NCI-H82 (cell line): ENCODE measurements at places on chromosomes 11 and 22.

- peak; percentile 87 for DNase-seq
These were observed 44.5 kb downstream of the ZNF280B start for GRCh38 chr22:22463855-22464540.

DNA sequence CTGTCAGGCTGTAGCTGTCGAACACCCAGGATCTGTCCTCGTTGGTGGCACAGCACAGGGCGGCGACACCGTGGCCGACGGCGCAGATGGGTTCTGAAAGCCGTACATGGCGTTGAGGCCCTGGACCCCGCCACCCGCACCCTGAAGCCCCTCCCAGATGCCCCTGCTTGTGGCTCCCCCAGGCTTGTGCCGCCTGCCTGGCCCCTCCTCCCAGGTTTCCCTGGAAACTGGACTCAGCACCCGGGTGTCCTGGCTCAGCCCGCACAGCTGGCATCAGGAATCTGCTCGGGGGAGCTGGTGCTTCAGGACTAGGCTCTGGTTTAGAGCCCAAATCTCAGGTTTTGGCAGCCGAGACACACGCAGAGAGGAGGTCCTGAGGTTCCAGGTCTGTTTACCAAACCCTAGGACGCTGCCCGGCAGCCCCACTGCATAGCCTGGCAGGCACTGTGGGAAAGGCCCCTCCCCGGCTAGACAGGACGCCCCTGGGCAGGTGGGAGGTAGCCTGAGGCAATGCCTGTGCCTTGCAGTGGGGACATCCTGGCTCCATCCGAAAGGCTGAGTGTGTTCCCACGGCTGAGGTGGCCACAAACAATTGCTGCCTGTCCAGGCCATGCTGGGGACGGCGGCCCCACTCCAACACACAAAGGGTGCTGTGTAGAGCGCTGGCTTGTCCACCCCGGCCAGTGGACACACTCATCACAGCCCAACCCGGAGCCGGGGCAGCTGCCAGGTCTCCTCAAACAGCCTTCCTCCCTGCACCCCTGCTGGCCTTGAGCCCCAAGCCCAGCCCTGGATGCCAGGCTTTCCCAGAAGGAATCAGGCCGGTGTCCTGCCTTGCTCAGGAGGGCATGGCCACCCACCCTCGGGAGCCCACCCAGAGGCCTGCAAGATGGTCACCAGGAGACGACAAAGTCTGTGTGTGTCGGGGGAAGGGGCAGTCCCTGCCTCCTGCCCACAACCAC, 4.6 kb downstream of the GATD1 start:
- DNase-seq = no peak

GRCh38 chr11:1761857-1762536, 1.7 kb downstream of the CTSD start:
- no peak for DNase-seq

DNA sequence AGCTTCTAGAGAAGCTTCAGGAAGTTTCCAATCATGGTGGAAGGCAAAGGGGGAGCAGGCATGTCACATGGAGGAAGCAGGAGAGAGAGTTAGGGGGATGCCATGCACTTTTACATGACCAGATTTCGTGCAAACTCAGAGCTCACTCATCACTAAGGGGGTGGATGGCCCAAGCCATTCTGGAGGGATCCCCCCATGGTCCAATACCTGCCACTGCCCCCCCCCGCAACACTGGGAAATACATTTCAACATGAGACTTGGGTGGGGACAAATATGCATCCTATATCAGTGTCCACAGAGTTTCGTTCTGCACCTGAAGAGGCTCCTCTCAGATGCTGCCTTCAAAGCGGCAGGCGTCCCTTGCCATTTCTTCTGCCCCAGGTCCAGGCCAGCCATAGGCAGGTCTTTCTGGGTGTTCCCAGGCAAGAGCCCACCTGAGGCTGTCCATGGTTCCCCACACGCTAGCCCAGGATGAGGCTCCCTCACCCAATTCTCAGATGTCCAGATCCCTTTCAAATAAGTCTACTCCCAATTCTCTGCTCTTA, 1344.3 kb downstream of the TBC1D22A start:
- no peak for DNase-seq

GRCh38 chr11:68425866-68426380, 34.6 kb upstream of the PPP6R3 start:
- no peak for DNase-seq

DNA sequence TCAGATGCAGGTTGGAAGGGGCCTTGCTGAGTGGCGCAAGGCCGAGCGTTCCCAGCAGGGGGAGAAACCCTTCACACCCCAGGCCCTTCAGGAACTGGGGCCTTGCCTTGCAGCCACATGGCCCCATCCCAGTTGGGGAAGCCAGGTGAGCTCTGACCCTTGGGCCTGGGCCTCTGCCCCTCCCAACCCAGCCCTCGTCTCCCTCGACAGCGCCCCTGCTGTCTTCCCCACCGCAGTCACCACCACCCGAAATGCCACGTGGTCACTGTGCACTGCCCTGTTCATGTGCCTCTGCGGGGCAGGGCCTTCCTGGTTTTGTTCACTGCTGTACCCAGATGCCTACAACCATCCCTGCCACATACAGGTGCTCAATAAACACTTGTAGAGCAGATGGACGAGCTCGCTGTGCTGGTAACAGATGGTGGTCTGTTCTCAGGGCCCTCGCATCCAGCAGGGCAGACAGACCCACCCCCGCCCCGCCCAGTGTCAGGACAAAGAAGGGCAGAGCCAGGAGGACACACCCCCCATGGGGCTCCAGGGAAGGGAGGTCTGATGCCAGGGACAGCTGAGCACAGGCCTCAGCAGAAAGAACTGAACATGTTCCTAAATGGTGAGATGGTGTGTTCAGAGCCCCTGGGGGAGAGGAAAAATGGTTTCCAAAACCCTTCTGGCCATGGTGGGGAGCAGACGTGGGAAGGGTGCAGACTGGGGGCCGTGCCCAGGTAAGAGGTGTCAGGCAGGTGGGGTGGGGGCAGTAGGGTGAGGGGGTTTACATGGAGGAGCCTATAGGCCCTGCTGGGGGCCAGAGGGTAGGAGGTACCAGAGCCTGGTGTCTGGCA, 3.7 kb downstream of the POLR2L start:
- peak; percentile 81 for DNase-seq

- DNase-seq = no peak
These were observed 59.3 kb upstream of the IZUMO1R start for GRCh38 chr11:94245121-94245520.

GRCh38 chr11:100964435-100964834, 165.2 kb downstream of the PGR start:
- no peak for DNase-seq

DNA sequence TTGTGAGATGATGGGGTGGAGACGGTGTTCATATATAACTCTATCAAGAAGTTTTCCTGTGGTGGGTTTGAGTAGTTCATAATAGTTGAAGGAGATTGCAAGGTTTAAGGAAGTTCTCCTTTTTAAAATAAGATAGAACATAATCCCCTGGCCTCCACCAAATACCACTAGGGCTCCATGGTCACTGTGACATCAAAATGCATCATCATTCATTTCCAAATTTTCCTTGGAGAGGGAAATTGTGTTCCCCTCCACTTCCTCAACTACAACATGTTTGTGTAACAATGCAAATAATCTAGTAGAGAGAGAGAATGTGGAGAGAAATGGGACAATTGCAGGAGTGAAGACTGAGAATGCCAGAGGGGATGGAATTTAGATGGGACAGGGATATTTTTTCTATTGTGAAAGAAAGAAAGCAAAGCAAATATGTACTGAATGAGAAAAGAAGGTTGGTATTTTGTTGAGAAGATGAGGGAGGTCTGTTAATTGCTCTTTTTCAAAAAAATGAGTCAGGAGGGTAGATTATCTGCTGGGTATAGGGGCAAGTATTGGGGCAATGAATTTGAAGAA, 33.4 kb upstream of the ZBED5 start:
- no peak for DNase-seq

DNA sequence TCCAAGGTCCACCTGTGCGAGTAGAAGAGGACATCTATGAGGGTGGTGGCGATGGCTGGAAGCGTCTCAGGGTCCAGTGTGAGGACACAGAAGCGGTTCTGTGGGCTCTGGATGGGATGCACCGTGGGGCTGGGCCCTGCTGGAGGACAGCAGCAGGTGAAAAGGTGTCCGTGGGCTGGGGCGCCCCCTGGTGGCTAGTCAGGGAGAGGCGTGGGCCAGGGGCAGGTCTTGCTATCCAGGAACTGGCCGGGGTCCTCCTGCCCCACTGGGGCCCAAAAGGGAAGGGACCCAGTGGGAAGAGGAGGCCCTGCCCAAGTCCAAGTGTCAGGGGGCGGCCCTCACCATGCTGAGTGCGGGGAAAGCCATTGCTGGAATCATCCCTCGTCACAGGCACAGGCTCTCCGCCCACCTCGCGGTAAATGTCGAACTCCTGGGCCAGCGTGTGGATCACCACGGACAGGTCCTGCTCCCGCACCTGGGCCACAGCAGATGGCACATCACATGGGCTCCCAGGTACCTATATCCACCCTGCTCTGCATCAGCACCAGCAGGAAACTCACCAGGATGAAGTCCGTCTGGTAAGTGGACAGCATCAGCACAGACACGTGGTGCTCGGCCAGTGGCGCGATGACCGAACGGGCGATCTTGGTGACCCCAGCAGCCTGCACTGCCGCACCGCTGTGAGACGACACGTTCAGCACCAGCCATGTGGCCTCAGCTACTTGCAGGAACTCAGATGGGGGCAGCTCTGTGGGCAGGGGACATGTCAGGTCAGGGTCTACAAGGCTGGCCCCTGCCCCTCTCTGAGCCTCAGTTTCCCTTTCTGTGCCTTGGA, 2.3 kb downstream of the CASTOR1 start:
- peak; percentile 70 for DNase-seq

GRCh38 chr11:111922803-111923202, 4.1 kb downstream of the C11orf52 start:
- no peak for DNase-seq

DNA sequence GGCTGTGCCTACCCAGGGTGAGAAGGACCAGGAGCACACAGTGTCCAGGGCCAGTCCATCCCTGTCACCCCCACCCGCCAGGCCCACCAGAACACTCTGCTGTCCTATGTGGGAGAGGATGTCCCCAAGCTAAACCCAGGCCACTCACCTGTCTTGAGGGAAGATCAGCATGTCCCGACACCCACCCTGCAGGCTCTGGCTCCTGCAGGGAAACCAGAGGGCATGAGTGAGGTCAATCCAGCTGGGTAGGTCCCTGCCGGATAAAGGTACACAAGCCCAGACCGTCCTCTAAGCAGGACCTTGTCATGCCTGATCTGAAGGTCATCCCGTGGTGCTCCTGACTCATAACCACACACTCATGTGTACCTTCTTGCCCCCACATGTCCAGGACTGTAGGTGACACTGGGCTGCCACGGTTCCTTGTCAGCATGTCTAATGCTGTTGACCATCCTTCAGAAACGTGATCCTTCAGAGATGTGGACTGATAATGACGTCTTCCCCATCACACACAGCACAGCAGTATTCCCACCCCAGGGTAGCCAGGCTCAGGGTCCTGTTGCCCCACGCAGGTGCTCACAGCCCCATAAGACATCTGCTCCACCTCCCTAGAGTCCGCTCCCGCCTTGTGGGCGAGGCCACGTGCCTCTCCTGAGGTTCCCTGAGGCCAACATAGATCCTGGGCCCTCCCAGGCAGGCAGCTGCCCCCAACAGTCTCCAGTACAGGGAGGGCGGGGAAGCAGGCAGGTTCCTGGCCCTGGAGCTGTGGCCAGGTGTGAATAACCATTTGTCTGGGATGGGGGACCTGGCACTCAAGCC, 6.1 kb downstream of the ARVCF start:
- no peak for DNase-seq

DNA sequence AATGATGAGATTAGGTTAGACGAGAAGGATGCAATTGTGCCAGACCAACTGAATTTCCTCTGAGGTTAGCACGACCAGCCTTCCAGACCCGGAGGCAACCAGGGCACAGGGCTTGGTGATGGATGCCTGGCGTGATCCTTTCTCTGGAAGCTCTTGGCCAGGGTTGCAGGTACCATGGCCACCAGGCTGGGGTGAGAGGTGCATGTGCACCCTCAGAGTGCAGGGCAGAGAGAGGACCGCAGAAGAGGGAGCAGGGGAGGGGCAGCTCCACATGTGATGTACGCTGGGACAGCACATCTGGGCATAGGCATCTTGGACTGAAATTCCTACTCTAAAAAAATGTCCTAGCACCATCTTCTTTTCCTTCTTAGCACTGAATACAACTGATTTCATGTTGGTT, 10.9 kb downstream of the KCNJ1 start:
- DNase-seq = no peak

- DNase-seq = no peak
These were observed 110.7 kb upstream of the VPREB1 start for GRCh38 chr22:22133910-22134309.

DNA sequence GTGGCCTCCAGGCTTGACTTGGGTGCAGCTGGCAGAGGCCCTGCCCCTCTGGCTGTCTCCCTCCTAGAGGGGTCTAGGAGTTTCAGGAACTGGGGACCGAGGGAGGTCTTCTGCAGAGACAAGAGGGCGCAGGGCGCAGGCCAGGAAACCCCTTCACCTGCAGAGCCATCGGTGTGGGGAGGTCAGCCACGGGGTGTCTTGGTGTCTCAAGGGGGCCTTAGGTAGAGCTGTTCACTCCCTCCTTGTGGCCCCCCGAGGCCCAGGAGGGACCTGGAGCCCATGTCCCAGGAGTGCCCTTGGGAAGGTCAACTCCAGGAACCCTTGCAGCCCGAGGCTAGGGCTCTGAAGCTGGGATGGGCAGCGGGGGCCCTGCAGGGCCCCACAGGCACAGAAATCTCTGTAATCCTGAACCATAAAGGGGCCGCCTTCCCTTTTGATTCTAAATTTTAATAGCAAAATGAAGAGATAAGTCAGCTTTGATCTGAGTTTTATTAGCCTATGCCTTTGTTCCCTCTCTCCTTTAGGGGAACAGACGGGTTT, 31.4 kb upstream of the TH start:
- no peak for DNase-seq

DNA sequence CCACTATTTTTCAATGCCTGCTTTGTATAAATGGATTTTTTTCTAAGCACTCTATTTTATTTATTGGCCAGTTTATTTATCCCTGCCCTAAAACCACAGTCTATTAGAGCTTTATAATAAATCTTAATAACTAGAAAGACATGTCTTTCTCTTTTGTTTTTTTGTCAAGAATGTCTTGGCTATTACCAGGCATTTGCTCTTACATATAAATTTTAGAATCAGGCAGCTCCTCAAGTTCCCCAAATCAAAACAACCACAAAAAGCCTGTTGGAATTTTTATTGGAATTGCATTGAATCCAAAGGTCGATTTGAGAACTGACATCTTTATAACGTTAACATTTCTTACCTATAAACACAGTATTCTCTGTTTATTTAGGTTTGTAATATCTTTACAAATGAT, 85.8 kb upstream of the SC5D start:
- DNase-seq = no peak

DNA sequence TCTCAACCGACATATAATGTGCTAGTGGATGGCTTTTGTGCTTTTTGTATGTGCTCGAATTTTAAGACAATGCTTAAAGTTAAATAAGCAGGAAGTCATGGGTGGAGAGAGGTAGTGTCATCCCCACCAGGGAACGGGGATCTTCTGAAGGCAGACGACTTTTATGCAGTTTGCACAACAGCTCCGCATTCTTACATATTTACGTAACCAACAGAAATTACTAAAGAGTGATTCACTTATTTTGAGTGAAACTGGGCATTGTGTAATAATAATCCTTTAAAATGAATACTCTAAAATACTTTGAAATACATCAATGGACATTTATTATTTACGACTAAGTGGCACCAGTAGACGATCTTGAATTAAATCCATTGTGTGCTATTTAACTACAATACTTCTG, 305.1 kb downstream of the CNTN5 start:
- no peak for DNase-seq
